ENCODE measurements at places on chromosomes 7 and 10.

- no peak for DNase-seq
Measured at GRCh38 chr7:155682484-155682883, 38.0 kb downstream of the RBM33 start.

DNA sequence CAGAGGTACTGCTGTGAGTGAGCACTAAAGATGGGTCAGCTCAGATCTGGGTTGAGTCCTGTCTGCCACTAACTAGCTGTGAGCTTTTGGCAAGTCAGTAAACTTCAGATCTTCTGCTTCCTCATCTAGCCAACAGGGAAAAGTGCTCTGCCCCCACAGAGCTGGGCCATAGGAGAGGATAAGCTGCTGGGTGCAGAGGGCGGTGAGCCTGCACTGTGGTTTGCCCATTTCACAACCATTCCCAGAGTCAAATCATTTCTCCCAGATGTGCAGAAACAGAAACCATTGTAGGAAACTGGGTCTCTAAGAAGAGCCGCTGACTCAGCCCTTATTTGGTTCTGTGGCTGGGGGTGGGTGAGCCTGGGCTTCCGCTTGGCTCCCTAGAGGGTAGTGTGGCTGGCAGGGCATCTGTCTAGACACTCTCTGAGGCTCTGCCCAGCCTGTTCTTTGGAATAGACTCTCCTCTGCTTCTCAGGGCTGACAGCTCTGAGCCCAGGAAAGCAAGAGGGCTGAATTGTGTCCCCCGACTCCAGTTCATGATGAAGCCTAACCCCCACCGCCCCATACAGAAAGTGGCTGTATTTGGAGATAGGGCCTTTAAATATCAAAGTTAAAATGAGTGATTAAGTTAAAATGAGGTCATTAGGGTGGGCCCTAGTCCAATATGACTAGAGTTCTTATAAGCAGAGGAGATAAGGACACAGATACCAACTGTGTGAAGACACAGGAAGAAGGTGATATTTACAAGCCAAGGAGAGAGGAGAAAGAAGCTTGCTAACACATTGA, 29.5 kb upstream of the ARHGAP22 start:
- DNase-seq: no peak

DNA sequence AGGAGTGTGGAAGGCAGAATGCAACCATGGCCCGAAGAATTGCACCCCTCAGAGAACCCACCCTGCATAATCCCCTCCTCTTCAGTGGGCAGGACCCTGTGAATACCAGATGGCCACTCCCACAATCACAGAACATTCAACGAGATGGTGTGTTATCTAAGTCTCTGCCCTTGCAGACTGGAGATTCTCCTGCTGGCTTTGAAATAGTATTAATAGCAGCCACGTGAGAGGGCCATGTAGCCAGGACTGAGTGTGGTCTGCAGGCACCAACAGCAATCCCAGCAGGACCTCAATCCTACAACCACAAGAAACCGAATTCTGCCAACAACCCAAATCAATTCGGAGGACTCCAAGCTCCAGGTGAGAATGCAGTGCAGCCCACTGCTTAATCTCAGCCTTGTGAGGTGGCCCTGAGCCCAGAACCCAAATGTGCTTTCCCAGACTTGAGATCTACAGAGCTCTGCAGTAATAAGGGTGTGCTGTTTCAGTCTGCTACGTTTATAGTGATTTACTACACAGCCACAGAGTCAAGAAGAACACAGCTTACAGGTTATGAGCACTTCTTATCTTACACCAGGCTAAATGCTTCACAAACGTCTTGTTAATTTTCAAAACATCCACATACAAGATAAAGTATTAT, 72.1 kb downstream of the VOPP1 start:
- no peak for DNase-seq

- DNase-seq: no peak
Measured at GRCh38 chr10:628386-629045, 61.0 kb downstream of the DIP2C start.

GRCh38 chr7:82384051-82384464, 59.5 kb downstream of the CACNA2D1 start:
- DNase-seq: no peak

- no peak for DNase-seq
Measured at GRCh38 chr10:122338609-122339441, 35.7 kb upstream of the PLEKHA1 start.

DNA sequence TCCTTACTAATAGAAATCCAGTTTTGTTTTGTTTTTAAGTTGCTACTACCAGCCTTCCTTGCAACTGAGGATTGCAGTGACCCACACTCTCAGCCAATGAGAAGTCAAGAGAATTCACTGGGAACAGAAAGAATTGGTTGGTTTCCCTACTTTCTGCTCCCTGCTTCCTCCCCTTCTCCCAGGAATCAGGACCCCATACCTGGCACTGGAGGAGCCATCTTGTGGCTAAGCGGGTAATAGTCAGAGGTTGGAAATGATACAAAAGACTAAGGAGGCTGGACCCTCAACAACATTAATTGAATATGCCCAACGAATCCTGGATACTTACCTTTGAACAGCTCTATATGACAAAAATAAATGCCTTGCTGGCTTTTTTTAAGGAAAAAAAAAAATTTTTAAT, 6.3 kb downstream of the TMEM176A start:
- no peak for DNase-seq

All from right renal pelvis (tissue), 4 donors.